NCI-H774 (cell line): ENCODE measurements at places on chromosomes 4 and X.

DNA sequence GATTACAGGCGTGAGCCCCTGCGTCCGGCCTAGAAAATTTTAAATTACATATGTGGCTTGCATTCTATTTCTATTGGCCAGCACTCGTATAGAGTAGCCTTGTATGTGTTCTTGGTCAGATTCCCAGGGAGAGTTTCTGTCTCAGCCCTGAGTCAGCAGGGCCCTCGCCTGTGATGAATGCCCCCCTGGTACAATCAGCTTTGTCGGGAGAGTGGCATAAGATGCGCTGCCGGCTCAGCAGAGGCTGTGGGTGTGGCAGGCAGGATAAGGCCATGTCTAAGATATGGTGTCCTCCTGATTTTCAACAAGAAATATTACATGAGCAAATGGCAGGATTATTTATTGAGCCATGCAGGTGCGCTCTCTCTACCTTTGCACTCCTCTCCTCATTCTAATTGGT, 1.6 kb upstream of the REELD1 start:
- DNase-seq = no peak

DNA sequence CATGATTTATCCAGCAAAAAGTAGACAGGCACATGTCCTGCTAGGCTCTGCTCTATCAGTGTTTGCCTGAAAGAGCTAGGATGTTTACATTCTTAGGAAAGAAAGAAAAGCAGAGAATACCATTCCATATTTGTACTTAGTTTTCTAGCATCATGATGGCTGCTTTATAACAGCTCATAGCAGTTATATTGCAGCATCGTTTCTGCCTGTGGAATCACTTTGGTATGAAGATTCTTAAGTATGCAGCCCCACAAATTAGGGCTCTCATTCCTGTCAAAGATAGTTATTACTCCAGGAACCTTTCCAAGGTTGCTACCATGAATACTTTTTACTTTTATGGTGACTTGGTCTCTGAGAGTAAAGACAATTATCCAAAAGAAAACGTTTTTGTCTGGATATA, 119.0 kb upstream of the MYOZ2 start:
- DNase-seq = no peak

- no peak for DNase-seq
Measured at GRCh38 chr4:7132249-7132648, 60.1 kb upstream of the SORCS2 start.

DNA sequence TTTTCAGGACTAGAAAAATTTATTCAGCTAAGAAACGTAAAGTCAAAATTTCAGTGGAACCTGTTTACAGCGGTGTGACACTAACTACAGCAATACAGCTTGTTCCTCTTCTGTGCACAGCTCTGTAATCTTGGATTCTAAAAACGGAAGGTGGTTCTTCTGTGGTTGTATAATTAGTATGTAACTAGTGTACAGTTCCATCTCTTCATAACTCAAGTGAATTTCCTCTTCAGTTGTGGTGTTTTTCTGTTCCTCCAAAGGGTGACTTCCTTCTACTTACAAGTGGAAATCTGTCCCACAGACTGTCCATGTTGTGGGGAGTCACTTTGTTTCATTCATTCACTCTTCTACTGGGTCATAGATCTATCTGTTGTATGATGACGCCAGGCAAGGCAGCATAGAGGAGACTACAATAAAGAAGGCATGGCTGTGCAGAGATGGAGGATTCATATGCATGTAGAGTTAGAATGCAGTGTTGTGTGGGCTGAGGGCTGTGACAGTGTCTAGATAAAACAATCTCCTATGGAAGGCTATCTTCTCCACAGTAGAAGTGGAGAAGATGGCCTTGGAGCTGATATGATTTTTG, 5.4 kb downstream of the DAPP1 start:
- no peak for DNase-seq

- peak; percentile 0 for DNase-seq
Measured at GRCh38 chrX:108347800-108348199, 90.4 kb downstream of the COL4A6 start.

- no peak for DNase-seq
Measured at GRCh38 chr4:37279894-37280592, 35.5 kb downstream of the NWD2 start.
